ENCODE measurements at places on chromosomes 7 and 10.
A peak's percentile ranks its signal among the peaks of the same experiment; 100 is the strongest.

GRCh38 chr7:103833401-103833800 is 156.1 kb downstream of the RELN start:
- DNase-seq, result no peak

- DNase-seq, result no peak
Observed at GRCh38 chr10:132942101-132943057, at the start of gene CFAP46. TSS of gene CFAP46 (minus strand) at chr10:132942570. CDS start at chr10:132942484, 86 bp downstream.

GRCh38 chr10:76667408-76668370 is 969.9 kb downstream of the KCNMA1 start:
- no peak for DNase-seq

- no peak for DNase-seq
Observed at GRCh38 chr10:76910184-76910962, 727.2 kb downstream of the KCNMA1 start.

DNA sequence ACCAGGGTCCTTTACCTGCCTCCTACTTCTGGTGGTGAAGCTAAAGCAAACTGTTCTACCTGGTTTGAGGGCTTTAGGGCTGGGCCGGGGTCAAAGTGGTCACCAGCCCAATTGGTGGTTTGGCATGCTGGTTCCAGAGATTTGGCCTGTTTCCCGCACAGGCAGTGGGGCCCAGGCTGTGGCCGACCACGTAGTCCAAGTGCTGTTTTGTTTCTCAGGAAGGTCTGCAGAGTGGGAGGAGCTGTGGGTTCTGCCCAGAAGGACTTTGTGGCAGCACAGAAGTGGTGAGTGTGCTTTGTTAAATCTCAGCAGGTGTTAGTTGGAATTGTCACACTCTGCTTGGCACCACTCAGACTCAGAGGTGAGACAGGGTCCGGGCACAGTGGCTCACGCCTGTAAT is 85.8 kb downstream of the MKX start:
- no peak for DNase-seq

GRCh38 chr7:64965594-64965993 is 25.2 kb downstream of the ZNF117 start:
- DNase-seq, result no peak

- DNase-seq, result no peak
Observed at GRCh38 chr10:61815496-61815895, 86.0 kb upstream of the ARID5B start.

DNA sequence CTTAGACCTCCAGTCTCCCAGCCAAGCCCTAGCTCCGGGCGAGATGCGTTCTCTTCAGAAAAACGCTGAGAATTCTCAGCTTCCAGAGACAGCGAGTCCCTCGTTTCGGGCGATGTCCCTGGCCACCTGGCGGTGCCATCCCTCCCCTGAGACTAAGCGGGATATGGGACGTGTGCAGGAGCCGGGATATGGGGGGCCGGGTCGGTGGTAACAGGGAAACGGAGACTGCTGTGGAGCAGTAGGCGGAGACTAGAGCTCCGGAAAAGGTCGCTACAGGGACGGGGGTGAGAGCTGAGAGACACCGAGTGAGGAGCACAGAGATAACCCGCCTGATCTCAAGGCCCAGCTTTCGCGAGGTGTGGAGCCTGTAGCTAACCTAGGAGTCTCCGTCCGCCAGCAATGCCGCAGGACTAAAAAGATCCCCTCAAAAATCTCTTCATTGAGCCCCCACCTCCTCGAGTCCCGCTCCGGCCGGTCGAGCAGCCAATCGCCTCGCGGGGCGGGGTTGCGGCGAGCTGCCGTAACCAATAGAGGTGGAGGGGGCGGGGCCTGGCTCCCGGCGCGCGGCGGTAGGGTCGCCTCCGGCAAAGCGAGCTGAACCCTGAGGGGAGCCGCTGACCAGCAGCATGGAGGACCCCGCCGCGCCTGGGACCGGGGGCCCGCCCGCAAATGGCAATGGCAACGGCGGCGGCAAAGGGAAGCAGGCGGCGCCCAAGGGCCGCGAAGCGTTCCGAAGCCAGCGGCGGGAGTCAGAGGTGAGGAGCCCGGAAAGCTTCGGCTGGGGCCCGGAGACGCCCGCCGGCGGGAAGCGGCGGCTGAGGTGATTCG is at the start of gene STRIP2:
STRIP2 (plus strand) TSS at position 586 of the 828 bp plus-strand sequence; CDS start at position 627, 41 bp downstream.
- peak; percentile 90 for DNase-seq

DNA sequence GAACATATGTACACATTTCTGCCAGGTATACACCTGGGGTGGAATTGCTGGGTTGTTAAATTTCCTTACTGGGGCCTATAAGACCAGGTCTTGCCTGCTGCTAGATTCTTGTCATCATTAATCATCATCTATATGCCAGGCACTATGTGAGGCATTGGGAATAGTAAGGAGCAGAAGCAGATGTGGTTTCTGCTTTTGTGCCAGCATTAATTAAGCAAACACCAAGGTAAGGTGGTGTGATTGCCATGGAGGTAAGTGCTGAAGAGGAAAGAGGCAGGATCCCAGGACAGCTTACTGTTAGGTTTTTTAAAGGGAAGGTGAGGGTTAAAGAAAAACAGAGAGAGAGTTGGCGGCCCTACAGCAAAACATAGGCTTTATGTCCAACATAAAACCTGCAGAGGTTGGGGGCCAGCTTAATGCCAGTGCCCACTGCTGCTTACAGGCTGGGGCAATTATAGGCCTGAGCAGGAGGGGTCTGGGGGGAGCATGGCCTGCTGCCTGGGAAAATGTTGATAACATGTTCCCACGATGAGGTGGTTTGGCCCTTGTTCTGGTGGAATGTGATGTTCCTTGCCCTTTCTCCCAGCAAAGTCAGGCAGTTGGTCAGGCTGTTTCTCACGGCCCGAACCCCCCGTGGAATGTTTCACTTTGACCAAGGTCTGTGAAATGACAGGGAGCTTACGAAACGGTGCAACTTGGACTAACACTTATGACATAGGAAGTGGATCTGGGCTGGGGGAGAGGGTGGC is 93.9 kb downstream of the RBM20 start:
- no peak for DNase-seq

- DNase-seq, result no peak
Observed at GRCh38 chr10:31095677-31096560, 64.3 kb upstream of the ZNF438 start.

DNA sequence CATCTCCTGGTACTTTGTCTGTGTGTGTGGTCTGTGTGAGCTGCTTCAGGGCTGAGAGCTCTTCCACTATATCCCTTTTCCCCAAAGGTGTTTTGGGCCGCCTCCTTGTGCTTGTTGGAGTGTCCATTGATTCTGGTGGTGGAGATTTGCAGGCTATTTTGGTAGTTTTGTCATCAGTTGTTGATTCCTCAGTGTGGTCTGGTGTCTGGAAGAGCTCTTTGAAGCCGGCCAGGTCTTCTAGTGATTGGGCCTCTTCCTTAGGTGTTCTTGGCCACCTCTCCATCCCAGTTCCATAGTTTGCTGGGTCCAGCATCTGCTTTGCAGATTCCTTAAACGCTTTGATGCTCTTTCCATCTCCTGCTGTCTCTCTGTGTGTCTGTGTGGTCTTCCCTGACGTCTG is 20.8 kb downstream of the MKI67 start:
- no peak for DNase-seq

- peak; percentile 61 for DNase-seq
Observed at GRCh38 chr10:87860156-87860795, 3.1 kb downstream of the KLLN start.

DNA sequence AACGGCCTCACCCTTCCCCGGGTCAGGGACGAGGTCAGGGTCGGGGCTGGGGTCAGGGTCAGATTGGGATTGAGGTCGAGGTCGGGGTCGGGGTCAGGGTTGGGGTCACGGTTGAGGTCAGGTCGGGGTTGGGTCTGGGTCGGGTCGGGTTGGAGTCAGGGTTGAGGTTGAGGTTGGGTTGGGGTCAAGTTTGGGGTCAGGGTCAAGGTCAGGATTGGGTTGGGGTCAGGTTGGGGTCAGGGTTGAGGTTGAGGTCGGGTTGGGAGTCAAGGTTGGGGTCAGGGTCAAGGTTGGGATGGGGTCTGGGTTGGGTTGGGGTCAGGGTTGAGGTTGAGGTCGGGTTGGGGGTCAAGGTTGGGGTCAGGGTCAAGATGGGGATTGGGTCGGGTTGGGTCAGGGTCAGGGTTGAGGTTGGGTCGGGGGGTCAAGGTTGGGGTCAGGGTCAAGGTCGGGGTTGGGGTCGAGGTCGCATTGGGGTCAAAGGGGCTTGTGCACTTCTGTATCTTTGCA is 131.4 kb downstream of the VIPR2 start:
- DNase-seq, result no peak

- DNase-seq, result no peak
Observed at GRCh38 chr10:34696423-34696822, 118.7 kb downstream of the PARD3 start.

- DNase-seq, result no peak
Observed at GRCh38 chr7:22008087-22008486, 62.4 kb upstream of the CDCA7L start.

- DNase-seq, result no peak
Observed at GRCh38 chr7:51129527-51130472, 186.8 kb downstream of the COBL start.

DNA sequence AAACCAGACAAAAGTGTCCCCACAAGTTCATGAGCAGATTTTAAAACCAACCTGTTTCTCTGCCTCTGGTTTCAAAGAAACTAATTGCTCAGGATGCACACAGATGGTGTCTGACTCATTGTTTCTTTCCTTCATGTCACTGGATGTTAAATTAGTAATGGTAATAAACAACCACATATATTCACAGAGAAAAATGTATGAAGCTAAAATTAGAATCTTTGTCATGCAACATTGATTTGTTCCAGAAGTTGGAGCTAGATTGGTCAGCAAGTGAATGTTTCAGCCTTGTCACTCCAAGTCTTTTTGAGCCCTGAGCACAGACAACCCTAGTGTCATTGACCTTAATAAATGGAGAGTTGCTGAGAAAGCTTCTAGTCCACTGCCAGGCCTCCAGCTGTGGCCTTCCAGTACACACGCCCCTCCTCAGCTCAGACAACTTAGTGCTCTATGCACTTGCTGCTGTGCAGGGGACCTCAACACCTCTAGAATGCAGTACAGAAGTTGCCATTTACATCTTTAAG is 175.9 kb downstream of the CCDC71L start:
- no peak for DNase-seq

DNA sequence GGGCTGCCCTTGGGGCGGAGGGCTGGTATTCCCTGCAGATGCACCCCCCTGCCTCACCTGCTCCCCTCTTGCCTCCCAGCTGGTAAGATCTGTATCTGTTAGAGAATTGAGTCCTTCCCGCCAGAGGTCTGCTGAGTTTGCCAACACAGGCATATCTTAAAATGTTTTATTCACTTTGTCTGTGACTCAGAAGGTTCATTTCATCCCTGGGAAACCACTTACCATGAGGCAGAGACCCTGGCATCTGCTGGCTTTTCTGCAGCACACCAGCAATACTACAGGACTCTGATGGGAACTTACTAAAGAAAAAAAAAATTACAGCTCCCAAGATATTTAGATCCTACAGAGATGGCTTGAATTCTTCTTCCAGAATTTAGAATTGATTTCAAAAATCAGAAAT is 131.3 kb downstream of the PLPP4 start:
- no peak for DNase-seq

DNA sequence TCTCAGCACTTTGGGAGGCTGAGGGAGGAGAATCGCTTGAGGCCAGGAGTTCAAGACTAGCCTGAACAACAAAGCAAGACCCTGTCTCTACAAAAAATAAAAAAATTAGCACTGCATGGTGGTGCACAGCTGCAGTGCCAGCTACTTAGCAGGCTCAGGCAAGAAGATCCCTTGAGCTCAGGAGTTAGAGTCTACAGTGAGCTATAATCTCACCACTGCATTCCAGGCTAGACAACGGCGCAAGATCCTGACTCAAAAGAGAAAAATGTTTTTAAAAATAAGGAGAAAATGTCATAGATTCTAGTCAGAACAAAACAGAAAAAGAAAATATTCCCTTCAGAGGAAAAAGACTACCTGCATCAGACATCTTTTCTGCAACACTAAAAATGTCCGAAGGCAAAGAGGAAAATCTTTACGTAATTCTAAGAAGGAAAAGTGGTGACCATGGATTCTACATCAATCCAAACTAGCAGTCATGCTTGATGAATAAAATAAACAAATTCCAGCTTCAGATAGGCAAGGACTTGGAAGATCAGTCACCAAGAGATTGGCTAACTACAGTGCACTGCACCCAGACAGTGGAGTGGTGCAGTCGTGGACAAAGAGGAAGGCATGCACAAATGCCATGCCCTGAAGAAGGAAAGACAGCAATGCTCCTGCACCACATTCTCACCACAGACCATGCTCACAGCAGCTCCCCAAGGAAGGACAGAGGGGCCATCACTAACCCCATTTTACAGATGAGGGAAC is 54.3 kb downstream of the ERCC6 start:
- no peak for DNase-seq

DNA sequence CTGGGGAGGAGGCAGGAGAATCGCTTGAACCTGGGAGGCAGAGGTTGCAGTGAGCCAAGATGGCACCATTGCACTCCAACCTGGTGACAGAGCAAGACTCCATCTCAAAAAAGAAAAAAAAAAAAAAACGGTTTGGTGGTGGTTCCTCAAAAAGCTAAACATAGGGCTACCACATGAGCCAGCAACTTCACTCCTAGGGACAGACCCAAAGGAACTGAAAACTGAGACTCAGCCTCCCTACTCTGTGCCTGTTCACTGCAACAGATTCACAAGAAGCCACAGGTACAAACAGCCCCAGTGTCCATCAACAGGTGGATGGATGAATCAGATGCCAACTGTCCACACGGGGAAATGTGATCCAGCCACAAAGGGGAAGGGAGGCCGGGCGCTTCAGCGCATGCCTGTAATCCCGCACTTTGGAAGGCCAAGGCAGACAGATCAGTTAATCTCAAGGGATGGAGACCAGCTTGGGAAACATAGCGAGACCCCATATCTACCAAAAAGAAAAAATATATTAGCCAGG is 79.1 kb upstream of the TNRC18 start:
- DNase-seq, result no peak

DNA sequence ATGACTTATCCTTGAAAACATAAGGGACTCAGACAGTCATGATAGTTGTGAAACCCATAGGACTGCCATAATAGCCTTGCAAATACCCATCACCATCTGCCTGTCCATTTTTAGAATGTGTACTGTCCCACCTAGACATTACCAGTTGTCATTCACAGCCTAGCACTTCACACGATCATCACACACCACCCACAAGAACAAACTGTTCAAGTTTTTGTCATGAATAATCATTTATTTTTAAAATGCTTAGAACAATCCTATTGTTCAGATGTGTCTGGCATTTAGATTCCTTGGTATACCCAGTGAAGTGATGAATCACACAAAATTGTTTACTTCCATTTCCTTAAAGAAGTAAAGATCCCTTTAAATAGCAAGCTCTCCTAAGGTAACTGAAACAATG is 46.6 kb downstream of the CCDC3 start:
- DNase-seq, result no peak
